ENCODE measurements at places on chromosomes 2 and 18.

GRCh38 chr2:55102056-55102812 is 52.0 kb upstream of the RTN4 start:
- DNase-seq: no peak

DNA sequence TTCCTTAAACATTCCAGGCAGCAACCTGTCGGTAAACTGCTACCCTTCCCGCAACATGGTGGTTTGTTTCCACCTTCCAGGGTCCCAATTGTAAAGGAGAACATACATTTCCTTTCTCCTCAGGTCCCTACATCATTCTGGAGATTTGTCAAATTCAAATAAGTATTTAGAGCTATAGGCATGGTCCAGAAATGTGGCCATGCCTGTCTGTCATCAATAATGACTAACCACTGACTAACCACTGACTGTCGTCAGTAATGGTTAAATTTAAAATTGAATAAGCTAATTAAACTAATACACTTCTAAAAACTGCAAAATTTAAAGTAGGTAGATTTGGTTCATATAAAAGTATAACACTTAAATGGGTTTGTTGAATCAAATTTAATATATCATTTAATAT is 984.0 kb upstream of the SLC39A10 start:
- DNase-seq: no peak

- no peak for DNase-seq
Measured at GRCh38 chr2:67165523-67165990, 231.6 kb upstream of the ETAA1 start.

GRCh38 chr2:130963849-130964793 is 127.4 kb downstream of the ARHGEF4 start:
- no peak for DNase-seq

DNA sequence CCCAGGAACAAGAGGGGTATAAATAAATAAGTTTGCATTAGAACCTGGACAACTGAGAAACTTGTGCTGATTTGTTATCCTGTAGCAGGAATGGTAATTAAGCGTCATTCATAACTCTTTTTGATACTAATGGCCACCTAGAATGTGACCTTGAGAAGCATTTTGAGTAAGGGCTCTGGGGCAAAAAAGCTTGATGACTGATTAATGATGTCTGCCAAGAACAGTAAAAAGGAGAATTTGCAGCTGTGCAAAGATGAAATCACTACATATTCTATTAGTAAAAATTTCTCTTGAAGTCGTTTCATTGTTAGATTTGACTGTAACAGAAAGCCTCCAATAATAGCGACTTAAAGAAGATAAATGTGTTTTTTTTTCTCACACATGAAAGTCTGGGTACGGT is 157.7 kb downstream of the PRKCE start:
- DNase-seq: no peak

- DNase-seq: no peak
Measured at GRCh38 chr18:55007602-55008001, 48.3 kb upstream of the CCDC68 start.

GRCh38 chr2:6909431-6910385 is 7.5 kb upstream of the RNF144A start:
- peak; percentile 41 for DNase-seq

DNA sequence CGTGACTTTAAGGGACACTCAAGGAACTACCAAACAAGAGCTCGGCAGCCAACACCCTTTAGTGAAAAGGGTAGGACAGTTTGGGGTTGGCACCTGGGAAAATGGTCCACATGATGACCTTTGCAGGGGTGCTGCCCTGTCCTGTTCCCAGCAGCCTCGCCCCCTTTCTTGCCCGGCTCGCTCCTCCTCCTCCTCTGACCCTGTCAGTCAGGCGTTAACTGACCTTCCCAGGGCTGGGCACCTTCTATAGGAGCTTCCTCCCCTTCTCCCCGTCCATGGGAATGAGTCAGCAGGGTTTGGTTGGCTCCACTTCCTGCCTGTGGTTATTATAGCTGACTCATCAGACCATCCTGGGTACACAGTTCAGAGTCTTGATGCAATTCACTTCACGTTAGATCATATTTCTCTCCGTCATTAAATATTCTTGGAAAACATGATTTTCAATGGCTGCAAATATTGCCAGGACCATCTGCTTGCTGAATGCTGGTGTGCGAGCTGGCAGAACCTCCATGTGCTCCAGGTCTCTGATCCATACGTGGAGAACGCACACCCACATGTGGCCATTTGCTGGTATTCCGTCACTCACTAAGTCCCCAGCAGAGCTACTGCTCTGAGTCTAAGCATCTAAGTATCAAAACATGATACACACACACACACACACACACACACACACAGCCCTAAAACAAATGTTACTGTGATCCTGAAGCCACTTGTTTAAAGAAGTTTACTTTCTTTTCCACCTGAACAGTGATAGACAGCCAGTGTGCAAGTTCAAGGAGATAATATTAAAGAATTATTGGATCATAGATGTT is 185.0 kb downstream of the ANAPC1 start:
- peak; percentile 55 for DNase-seq

- DNase-seq: no peak
Measured at GRCh38 chr2:9099341-9099751, 95.9 kb upstream of the MBOAT2 start.

DNA sequence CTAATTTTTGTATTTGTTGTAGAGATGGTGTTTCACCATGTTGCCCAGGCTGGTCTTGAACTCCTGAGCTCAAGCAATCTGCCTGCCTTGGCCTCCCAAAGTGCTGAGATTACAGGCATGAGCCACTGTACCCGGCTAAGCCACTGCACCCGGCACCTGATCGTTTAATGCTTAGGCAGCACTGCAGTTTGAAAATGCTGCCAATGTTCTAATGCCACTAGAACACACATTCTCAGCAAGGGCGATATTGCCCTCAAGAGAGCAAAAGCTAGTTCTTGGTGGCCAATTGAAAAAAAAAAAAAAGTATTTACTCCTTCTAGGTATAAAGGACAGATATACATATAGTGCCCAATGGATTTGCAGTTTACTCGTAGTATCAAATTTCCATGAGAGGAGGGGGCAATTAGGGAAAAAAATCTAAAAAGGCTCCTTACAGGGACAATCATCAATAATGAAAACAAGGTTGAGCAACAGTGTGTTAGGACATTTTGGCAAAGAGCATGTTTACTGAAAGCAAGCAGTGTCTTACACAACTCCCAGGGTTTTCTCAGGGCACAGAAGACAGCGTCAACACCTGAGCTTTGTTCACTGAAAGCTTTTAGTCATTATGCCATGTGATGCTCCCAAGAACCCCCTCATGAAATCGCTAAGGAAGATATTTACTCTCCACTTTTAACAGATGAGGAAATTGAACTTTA is 199.9 kb upstream of the PKDCC start:
- DNase-seq: no peak
